ENCODE measurements at places on chromosomes 1 and 21.

DNA sequence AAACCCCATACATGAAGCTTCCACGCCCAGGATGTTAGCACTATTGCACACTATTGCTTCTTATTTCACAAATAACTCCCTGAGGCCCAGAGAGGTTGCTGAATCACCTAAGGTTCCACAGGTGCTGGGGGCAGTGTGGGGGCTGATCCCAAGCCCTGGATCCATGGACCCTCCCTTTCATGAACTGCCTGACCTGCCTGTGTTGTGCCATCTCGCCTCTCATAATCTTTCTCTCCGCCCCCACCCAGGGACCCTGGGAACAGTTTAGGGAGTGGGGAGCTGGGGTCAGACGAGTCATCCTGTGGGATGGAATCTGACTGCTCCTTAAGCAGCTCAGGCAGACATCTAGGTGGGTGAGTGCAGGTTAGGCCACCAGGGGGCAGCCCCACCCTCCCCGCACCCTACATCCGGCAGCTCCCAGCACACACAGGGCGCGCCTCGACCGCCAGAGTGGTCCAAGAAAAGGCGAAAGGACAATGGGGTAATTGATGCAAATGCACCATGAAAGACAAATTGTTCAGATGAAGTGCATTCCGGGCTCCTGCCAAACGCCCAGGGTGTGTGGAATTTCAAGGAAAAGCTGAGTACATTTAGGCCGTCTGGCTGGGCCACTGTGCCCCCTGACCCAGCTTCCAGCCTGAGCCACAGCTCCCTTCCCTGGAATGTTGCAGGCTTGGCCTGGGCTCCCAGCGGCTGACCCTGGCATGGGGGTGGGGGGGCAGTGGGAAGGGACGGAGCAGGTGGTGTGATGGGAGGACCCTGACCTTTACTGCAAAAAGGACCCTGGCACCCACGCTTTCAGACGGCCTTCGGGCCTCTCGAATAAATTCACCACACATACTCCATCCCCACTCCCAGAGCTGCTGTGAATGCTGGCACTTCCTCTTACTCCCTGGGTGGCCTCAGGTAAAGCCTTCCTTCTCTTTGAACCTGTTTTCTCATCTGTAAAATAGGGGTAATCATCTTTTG, 20.8 kb downstream of the PHLDA3 start:
- DNase-seq = no peak

DNA sequence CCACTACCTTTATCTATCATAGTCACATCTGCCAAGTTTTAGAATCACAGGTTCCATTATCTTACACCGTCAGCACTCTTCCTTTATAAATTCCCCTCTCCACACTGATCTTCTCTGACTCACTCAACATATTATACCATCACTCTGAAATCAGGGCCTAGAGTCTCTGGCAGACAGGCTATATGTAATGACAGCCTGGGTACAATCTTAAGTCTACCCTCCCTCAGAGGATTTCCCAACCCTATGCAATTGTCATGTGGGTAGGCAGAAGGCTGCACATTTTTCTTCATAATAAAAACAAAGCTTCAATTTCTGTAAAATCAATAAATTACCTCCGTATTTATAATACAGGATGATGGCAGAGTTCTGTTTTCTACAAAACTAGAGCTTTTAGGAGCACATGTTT, 138.0 kb downstream of the RERE start:
- no peak for DNase-seq

DNA sequence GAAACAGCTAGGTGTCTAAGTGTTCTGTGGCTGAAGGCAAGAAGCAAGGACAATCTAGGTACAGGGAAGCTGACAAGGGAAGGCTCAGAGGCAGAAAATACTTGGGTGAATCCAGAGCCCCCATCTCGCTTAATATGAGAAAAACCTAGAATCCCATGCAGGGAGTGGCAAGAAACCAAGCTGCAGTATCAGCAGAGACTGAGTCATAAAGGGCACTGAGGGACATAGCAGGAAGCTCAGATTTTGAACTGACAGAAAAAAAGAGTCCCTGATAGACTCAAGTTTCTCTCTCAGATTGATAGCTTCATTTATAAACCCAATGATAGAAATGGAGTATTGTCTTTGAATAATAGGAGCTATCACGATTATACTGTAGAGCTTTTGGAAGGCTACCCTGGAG, 77.3 kb upstream of the KCNJ15 start:
- DNase-seq = no peak

DNA sequence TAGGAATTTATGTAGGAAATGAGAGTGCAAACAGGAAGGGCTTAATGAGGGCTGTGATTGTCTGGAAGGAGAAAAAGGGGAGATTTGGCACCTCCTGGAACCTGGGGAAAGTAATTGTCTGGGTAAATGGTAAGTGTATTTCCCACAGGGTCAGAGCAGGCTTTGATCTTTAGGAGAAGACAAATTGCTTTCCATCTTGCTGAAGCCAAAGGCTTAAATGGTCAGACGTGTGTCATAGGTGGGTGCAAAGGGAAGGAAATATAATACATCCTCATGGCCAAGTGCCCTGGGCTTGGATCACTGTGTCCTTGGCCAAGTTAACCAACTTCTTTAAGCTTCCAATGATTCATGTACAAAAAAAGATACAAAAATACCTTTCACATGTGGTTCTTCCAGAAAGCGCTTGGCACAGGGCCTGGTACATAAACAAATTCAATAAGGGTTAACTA, 1.3 kb upstream of the DUSP23 start:
- DNase-seq = no peak

DNA sequence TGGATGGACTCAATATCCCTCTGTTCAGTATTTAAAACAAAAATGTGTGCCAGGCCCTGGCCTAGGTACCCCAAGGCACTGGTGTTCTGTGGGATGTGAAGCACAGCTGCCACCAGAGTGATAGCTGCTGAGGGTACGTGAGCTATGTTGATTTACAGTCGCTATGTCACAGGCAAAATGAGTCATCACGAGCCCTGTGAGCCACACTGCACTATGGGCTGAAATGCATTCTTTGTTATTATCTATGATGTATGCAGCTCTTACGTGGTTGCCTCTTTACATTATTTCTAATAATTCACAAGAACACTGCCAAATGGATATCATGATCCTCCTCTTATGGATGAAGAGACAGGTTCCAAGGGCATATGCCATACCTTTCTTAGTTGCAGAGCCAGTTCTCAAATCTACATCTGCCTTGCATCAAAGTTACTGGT, 2.1 kb downstream of the TEX38 start:
- no peak for DNase-seq

DNA sequence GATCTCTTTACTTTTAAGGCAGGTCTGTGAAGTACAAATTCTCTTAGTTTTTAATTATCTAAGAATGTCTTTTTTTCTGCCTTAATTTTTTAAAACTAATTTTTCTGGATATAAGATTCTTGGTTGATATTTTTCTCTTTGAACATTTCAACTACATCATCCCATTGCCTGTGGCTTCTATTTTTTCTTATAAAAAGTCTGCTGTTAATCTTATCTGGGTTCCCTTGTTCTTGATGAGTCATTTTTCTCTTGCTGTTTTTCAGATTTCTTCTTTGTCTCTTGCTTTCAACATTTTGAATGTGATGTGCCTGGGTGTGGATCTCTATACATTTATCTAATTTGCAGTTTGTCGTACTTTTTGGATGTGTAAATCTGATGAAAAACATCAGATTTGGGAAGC, 525.2 kb upstream of the PBX1 start:
- DNase-seq = no peak

GRCh38 chr1:153548722-153549688, at the start of gene S100A3:
TSS of gene S100A3 (minus strand) at chr1:153549258. CDS start at chr1:153548485, 773 bp downstream.
- peak; percentile 91 for DNase-seq

DNA sequence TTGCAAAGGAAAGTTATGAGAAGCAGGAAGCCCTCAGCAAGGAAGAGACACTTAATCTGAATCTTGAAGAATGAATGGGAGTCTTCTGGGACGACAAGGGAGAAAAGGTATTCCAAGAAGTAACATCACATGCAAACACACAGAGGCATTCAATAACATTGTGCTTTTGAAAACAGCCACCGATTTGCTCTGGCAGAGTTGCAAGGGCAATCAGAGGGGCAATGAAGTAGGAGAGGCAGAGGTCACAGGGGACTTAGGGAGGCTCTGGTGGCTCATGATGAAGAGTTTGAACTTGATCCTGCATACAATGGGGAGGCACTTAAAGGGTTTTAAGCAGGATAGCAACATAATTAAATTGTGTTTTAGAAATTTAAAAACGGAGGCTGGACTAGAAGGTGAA, 107.7 kb downstream of the DDX20 start:
- no peak for DNase-seq

DNA sequence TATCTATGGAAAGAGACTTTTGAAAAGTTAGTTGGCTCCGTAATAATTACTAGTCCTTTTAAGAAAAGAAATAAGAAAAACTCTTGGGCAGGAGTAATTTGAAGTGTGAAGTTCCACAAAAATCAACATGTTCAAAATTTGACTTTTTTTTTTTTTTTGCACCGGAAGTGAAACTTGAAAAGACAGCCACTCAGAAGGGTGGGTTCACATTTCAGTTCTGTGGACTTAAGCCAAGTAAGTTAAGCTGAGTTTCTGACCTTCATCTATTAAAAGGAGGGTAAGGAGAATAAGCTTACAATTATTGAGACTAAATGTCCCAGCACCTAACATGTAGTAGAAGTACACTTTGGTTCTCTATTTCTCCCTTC, 11.0 kb downstream of the RO60 start:
- DNase-seq = no peak

- DNase-seq = no peak
Measured at GRCh38 chr1:11991969-11992676, 11.9 kb downstream of the MFN2 start.

- DNase-seq = no peak
Measured at GRCh38 chr1:106457368-106457767, 599.1 kb upstream of the PRMT6 start.

- DNase-seq = no peak
Measured at GRCh38 chr1:22225858-22226589, 83.1 kb upstream of the WNT4 start.

GRCh38 chr1:152109998-152110294, 5.3 kb downstream of the TCHH start:
- DNase-seq = no peak

DNA sequence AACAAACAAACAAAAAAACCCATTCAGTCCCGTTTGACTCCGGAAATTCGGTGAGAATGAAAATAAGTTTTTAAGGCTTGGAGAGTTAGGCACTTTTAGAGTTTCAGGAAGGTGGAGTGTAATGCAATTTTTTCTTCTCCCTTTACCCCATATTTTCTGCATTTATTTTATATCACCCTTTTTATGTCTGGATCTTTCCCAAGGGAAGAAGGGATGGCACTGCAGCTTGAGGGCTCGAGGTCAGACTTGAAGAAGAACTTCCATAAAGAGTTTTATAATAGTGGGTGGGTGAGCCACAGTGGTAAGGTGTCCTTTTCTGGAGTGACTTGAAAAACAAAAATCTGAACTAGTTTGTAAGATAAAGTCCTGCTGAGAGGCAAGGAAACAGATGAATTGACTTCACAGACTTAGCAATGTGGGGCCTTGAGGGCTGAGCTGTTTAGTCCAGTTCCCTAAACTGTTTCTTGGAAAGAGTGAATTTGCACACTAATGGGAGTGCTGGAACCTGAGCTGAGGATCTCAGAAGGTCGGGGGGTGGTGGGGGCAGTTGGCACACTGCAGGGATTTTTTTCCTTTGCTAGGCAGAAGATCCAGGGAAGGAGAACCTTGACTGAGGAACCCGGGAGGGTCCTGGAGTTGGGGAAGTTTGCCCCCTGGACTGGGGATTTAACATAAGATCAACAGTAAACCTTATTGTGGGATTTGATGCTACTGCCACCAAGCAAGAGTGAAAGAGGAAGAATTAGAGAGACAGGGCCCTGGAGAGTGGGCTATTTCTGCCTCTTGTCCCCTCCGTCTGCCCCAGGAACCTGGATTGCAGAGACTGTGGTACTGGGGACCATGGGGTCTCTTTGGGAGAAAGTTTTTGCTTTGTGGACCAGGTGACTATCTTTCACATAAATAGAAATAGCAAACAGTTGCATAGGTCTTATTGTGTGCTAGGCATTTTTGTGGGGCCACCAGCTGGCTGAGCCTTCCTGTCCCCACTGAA, 1.8 kb upstream of the MEX3A start:
- no peak for DNase-seq

GRCh38 chr1:54989968-54990810, 8.5 kb upstream of the BSND start:
- DNase-seq = no peak

DNA sequence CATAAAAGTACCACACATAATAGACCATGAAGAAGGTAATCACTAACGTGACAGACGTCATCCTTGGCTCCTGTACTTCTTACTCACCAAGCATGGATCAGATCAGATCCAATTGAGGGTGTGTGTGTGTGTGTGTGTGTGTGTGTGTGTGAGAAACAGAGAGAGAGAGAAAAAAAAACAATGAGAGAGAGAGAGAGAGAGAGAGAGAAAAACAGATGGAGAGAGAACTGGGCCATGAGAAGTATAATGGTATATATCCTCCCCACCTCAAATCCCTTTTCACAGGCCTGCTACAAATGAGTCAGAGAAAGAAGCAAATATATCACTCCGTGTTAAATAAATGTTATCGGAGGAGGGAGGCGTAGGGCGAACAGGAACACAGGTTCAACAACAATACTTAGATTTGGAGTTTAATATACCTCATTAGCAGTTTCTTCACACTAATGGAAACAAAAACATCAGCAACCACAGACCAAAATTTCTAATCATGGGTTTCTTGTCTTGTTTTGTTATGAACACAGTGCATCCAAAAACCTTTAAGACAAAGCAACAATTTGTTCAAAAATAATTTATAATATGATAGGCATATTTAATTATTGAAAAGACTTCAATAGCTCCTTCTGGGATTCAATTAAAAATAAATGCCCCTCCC, 45.3 kb downstream of the TIAM1 start:
- DNase-seq = no peak

DNA sequence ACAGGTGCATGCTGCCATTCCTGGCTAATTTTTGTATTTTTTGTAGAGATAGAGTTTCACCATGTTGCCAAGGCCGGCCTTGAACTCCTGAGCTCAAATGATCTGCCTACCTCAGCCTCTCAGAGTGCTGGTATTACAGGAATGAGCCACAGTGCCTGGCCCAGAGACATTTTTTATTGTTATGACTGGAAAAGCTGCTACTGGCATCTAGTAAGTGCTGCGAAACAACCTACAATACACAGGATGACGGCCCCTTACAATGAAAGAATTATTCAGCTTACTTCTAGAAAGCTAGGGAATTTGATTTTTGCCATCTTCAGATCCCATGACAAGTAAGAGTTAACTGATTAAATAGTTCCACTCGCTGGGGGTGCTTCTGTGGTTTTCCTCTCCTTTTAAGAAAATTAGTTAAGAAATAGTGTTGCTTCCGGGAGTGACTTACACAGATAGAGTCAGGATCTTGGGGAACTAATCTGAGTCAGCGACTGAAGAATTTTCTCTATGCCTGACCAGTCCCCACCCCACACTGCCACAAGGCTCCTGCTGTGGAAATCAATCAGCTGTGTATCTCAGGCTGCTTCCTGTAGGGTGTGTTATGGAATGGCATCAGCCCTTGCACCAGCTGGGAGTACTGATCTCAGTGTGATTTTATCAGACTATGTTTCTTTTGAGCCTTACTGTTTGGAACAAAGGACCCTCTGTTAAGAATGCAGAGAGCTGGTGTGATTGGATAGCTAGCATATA, 93.0 kb upstream of the BMP8A start:
- no peak for DNase-seq

GRCh38 chr1:12457771-12458170, 160.2 kb downstream of the DHRS3 start:
- DNase-seq = no peak

GRCh38 chr1:93805027-93805610, 73.9 kb downstream of the DNTTIP2 start:
- no peak for DNase-seq

GRCh38 chr1:21651214-21652042, 17.7 kb downstream of the RAP1GAP start:
- no peak for DNase-seq

- no peak for DNase-seq
Measured at GRCh38 chr1:169451218-169451824, 24.0 kb upstream of the CCDC181 start.
